ENCODE measurements at places on chromosomes 3 and 15.

DNA sequence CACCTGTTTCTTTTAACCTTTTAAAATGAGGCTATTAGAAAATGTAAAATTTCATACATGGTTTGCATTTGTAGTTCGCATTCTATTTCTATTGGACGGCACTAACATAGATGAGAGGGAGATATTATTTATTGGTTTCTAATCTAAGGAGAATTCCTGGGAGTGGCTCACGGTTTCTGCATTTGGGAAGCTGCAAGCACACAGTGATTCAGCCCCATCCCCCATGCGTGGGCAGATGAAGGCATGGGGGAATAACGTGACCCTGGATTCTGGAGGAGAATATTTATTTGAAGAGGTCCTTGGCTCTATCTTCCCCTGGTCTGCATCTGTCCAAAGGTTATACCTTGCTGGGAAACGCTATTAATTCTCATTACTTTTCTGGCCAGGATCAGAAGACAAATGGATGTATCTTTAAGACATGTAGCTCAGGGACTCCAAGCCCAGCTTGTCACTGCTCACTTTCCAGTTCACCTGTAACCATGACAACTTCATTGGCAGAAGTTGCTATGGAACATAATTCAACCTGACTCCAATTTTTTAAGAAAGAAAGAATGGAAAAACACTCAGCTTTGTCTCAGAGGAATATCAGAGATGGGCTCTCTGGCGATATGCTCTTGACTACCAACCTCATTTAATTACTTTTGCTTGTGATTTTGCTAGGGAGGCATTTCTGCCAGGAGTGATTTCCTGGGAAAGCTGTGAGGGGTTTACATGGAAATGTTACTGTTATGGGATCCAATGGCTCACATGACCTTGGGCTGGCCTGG is 27.2 kb upstream of the POMGNT2 start:
- DNase-seq, result no peak

- no peak for DNase-seq
Measured at GRCh38 chr15:52257734-52258062, 37.9 kb downstream of the MYO5C start.

GRCh38 chr3:32240159-32240545 is 1.7 kb downstream of the CMTM8 start:
- peak; percentile 67 for DNase-seq

DNA sequence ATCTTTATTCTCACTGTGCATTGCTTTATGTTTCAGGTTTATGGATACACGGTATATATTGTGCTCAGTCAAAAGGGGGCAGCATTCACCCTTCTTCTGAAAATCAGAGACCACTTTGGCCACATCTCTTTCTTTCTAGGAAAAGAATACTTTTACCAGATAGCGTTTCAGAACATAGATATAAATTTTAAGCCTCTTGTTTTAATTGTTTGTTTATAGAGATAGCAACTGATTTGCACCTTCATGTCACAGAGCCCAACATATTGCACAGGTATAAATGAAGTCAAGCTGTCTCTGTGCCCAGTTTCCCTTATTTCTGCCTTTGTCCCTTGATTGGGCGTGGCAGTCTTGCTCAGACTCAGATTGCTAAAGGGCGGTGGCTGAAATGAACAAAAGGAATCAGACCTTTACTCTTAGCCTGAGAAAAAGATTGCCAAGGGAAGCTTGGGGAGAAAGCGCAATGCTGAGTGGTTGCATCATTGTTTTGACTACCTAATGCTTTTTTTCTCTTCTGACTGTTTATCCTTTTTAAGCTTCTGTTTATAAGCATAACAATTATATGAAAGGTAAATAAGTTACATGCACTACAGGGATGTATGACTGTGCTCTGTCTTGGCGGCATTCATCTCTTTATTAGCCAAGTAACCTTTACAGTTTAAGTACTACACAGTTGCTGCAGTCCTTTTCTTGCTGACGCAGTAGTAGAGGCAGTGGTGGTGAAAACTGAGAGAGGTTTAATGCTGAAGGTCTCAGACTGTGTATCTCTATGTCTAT is 70.8 kb upstream of the ZBTB20 start:
- peak; percentile 9 for DNase-seq

DNA sequence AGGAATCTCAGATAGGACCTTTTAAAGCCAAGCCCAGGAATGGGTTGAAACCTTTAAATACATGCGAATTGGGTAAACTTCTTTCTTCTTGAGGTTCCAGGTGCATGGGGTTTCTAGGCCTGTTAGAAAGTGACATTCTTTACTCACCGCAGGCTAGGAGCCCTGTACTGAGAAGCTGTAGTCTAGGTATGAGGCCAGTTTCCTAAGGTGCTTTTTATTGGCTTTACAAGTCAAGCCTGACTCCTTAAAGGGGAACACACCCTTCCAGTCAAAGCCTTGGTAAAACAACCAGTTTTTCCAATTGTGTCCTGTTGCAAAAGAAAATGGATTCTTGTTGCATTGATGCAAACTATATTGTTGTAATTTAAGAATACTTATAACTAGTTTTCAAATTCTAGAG is 76.1 kb upstream of the ATP11B start:
- DNase-seq, result no peak

DNA sequence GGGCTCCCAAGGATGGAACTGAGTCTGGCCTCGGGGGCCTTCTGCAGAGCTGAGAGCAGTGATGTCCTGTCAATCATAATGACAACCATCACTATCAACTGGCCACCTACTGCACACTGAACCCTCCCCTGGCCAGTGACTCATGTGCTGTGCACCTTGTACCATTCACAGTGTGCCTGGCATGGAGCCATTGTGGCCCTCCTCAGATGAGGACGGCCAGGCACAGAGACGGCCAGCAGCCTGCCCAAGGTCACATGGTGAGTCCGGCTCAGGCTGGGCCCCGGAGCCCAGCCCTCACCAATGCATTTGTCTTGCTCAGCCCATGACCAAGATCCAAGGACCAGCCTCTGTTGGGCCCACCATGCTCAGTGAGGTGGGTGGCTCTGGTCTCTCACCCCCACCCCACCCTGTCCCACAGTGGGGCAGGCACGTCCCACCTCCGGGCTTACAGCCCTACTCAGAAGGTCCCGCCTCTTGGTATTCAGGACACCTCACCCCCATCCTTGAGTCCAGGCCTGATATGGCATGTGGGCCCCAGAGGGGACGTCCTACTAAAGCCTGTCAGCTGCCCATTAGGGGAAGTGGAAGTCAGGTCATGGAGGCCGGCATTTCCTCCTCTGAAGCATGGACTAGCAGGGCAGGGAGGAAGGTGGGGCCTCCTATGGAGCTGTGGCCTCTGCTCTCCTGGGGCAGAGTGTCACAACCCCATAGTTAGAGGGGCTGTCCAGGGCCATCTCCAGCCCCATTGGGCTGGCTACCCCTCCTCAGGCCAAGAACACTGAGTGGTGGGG is 35.9 kb upstream of the TMEM115 start:
- DNase-seq, result no peak

DNA sequence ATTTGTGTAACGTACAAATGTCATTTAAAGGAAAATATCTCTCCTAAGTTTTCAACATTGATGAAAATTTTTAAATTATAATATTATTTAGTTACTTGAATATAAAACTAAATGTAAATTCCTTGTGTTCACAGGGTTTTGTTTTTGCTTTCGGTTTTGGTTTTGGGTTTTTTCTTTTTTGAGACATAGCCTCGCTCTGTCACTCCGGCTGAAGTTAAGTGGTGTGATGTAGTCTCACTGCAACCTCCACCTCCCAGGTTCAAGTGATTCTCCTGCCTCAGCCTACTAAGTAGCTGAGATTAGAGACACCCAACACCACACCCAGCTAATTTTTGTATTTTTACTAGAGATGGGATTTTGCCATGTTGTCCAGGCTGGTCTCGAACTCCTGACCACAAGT is 79.3 kb upstream of the TCF12 start:
- no peak for DNase-seq

GRCh38 chr15:35306361-35306981 is 221.4 kb upstream of the NANOGP8 start:
- no peak for DNase-seq

- no peak for DNase-seq
Measured at GRCh38 chr15:38667890-38668850, 103.6 kb upstream of the RASGRP1 start.

- peak; percentile 18 for DNase-seq
Measured at GRCh38 chr15:31216215-31216911, 110.3 kb upstream of the KLF13 start.

DNA sequence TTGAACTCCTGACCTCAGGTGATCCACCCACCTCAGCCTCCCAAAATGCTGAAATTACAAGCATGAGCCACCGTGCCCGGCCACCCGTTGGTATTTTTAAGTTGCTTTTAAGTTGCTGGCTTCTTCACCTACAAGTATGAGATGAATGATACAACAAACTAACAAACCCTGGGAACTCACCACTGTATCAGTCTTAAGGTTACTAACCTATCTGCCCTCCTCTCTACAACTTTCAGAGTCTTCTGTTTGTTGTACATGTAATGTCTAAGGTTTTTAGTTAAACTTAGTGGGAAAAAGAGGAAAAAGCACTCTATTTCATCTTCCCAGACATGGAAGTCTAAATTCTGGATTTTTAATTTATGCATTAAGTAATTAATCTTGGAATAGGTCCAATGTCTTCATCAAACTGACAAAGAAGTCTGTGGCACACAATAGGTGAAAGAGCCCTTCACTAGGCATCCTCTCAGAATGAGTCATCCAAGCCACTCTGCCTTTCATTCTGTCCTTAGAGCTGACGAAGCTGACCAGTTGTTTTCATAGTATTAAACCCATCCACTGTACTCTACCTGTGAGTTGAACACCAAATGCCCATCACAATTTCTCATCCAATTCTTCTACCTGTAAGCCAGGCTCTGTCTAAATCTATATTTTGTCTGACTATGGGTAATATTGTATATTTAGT is 936.1 kb downstream of the TUSC7 start:
- DNase-seq, result no peak

DNA sequence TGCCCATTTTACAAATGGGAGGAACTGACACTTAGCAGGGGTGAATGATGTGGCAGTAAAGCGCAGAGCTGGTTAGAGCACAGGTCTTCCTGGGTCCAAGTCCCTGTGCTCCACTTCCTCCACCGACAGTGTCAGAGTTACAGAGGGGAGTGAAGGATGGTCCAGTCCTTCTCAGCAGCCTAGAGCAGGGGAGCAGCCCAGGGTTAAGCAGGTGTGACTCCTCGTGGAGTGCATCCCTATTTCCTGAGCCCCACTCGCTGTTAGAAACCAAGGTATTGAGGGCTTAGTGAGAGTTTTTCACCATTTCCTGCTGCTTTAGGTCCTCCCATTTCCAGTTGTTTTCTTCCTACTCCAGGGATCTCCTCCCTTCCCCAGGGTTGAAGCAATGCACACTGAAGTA is 75.4 kb downstream of the GHSR start:
- no peak for DNase-seq

- DNase-seq, result no peak
Measured at GRCh38 chr3:98733053-98733811, 29.9 kb upstream of the ST3GAL6 start.

Data from CD4-positive, alpha-beta memory T cell (primary cell).